Activated CD4-positive, alpha-beta memory T cell treated with anti-CD3 and anti-CD28 coated beads for 36 hours (primary cell): ENCODE measurements at places on chromosomes 3 and 15. TPM values are rescaled to one million over a fixed set of nuclear protein-coding genes. Genes with fewer than 3 reads are reported as not detected.

DNA sequence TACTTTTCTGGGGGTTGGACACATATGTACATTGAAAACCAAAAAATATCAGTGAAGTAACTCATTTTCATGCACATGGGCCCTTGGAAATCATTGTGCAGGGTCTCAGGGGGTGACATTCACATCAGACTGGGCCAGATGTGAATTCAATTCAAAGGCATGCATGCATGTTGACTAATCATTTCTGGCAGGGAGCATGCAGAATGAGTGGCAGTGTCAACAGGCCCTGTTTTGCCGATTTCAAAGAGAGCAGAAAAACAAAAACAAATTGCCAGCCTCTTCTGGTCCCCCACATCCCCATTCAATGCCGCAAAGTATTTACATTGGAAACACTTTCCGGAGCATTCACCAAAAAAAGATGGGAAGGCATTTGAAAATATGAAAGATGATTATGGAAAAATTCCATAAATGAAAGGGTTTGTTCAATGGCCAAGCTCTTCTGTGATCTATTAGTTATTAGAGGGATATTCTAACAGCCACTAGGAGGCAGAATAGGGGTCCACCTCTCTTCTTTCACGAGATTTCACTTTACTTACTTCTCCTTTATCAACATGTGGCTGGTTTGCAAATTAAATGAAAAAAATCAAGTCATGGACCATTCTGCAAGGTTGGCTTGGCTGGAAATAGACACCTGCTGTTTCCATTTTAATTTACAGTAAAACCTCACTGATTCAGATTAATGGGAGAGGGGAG, 119.9 kb upstream of the FEZF2 start:
- H3K27ac ChIP-seq: no peak overlapping the region
- H3K27me3 ChIP-seq: no peaks in the 10 kb centered on the region
- H3K36me3 ChIP-seq: no peaks in the 10 kb centered on the region
- no peaks in the 10 kb centered on the region for H3K4me1 ChIP-seq

GRCh38 chr3:84008623-84009022, 950.2 kb upstream of the CADM2 start:
- H3K27me3 ChIP-seq: no peaks in the 10 kb centered on the region
- H3K4me3 ChIP-seq: no peak overlapping the region
- H3K36me3 ChIP-seq: no peaks in the 10 kb centered on the region
- H3K4me1 ChIP-seq: no peaks in the 10 kb centered on the region
- no peak for DNase-seq

CCDC13 gene
- 0.76 TPM for total RNA-seq

CMTM8 gene
- 13.0 TPM for total RNA-seq

- H3K27ac ChIP-seq: no peak overlapping the region
- DNase-seq: no peak
- H3K36me3 ChIP-seq: no peaks in the 10 kb centered on the region
- no peak overlapping the region for H3K4me3 ChIP-seq
Observed at GRCh38 chr3:60461267-60461666, 790.0 kb downstream of the FHIT start.

DNA sequence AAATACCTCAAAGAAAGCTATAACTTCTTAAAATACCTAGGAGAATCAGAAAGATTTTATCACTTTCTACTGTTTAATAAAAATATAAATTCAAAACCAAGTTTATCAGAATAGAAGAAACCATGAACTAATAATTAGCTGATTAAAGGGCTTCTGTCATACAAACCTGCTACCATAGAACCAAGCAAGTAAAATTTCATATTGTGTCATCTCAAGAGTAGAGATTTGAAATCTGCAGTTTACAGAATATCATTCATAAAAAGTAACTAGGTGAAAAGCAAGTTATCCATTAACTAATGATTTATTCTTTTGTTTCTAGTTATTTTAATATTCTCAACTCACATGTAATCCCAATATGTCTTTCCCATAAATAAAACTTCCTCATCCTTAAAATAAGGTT, 36.8 kb upstream of the XXYLT1 start:
- H3K27ac ChIP-seq: no peak overlapping the region
- DNase-seq: no peak
- no peaks in the 10 kb centered on the region for H3K27me3 ChIP-seq
- H3K36me3 ChIP-seq: peaks cover under 1% of the 10 kb centered on the region
- H3K4me3 ChIP-seq: no peak overlapping the region

DNA sequence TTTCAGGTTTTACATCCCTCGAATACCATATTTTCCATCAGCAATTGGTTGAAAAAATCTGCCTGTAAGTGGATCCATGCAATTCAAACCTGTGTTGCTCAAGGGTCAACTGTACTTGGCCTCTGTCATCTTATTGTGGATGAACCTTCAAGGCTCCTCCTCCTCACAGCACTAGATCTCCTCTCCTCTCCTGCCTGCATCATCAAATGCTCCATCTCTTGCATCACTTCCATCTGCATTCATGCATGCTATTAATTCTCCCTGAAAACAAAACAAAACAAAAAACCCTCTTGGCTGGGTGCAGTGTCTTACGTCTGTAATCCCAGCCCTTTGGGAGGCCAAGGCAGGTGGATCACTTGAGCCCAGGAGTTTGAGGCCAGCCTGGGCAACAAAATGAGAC, 10.1 kb downstream of the BCL2L10 start:
- no peaks in the 10 kb centered on the region for H3K36me3 ChIP-seq
- H3K4me1 ChIP-seq: no peaks in the 10 kb centered on the region
- H3K4me3 ChIP-seq: no peak overlapping the region
- peaks cover 6% of the 10 kb centered on the region for H3K27me3 ChIP-seq

- peaks cover 47% of the 10 kb centered on the region for H3K36me3 ChIP-seq
- no peak for DNase-seq
- H3K27me3 ChIP-seq: no peaks in the 10 kb centered on the region
- no peaks in the 10 kb centered on the region for H3K4me1 ChIP-seq
- H3K27ac ChIP-seq: no peak overlapping the region
Observed at GRCh38 chr3:8884630-8885290, 78.5 kb downstream of the RAD18 start.

DNA sequence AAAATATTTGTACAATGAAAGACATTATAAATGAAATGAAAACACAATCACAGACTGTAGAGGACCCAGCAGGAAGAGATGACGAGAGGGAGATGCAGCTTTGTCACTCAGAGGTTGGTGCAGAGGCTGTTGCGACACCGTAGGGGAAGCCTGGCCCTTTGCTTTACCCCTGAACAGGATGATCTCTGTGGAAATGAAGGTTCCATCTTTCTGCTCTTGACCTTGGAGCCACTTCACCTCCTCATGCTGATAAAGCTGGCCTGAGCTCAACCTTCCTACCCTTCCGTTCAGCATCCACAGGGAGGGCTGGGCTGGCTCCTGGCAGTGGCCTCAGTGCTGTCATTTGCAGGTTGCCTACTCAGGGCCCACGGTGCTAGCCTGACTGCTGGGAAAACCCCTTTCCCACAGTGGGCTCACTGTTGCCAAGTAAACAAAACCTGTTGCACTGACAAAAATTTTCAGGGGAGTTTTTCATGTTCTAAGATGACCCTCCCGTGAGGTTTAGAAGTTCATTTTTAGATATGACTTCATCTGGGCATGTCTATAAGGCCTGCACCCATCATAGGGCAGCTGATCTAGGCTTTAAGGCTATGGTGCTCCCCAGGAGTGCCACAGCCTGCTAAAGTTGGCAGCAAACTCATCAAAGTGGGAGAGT, 3.0 kb upstream of the CD80 start:
- H3K4me1 ChIP-seq: peaks cover 25% of the 10 kb centered on the region
- H3K27me3 ChIP-seq: no peaks in the 10 kb centered on the region
- H3K36me3 ChIP-seq: no peaks in the 10 kb centered on the region
- peak overlapping the region; percentile 89 for H3K27ac ChIP-seq
- DNase-seq: peak; percentile 76

GUCA1C gene
- total RNA-seq: not detected

DNA sequence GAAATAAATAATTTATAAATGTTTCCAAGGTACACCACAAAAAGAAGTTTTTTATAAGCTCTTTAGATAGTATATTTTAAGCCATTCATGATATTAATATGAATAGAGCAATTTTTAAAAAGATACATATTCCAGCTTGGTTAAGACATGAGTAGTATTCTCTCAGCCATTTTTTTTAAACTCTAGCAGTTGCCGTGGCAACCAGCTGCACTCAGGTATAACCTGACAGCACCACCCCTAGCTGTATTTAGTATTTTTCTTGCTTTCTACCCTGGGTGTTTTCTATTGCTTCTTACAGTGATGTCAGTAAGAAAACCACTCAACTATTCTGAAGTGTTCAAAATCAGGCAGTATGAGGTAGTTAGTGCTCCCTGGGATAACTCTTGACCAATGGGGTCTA, 496.3 kb upstream of the CNTN3 start:
- no peak overlapping the region for H3K27ac ChIP-seq
- no peaks in the 10 kb centered on the region for H3K36me3 ChIP-seq
- H3K27me3 ChIP-seq: no peaks in the 10 kb centered on the region
- H3K4me3 ChIP-seq: no peak overlapping the region

DNA sequence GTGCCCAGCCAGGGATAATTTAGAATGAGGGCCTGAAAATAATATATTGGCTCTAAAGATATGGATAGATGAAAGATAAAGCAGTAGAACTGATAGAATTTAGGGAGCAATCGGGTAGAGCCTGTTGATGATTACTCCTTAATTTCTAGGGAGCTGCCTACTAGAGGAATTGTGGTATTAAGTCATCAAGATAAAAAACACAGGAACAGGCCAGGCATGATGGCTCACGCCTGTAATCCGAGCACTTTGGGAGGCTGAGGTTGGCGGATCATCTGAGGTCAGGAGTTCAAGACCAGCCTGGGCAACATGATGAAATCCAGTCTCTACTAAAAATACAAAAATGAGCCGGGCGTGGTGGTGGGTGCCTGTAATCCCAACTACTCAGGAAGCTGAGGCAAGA, 130.4 kb downstream of the PCCB start:
- H3K4me3 ChIP-seq: no peak overlapping the region
- no peak for DNase-seq
- H3K4me1 ChIP-seq: peaks cover 4% of the 10 kb centered on the region
- peaks cover 10% of the 10 kb centered on the region for H3K36me3 ChIP-seq
- no peaks in the 10 kb centered on the region for H3K27me3 ChIP-seq

WDR5B gene
- total RNA-seq: 3.7 TPM
